Brain (organoid and tissue), 16 donors: ENCODE measurements at places on chromosomes 13 and 19.
A peak's percentile ranks its signal among the peaks of the same experiment; 100 is the strongest.

DNA sequence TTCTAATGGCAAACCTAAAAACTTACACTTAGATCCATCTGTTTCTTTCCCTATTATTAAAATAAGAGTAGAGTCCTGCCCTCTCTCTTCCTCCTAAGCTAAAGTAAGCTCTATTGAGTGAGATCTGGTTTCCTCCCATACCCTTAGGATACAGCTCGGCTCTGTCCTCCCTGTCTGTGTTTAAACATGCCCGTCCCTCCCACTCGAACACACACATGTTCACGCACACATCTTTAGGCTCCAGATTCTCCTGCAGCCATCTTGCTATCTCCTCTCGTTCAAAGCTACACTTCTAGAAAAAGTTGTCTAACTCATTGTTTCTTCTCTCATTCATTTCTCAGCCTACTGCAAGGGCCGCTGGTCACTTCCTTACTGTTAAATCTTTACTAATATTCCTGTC is 15.1 kb upstream of the CEBPG start:
- DNase-seq: no peak

DNA sequence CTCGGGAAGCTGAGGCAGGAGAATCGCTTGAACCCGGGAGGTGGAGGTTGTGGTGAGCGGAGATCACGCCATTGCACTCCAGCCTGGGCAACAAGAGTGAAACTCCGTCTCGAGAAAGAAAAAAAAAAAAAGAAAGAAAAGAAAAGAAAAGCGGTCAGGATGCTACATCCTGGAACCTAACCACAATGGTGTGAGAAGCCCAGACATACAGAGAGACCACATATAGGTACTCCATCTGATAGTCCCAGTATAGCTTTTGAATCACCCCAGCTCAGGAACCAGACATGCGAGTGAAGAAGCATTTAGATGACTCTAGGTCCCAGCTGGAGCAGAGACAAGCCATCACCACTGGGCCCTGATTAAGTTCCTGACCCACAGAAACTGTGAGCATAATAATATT is 3.2 kb downstream of the IFNL1 start:
- no peak for DNase-seq

DNA sequence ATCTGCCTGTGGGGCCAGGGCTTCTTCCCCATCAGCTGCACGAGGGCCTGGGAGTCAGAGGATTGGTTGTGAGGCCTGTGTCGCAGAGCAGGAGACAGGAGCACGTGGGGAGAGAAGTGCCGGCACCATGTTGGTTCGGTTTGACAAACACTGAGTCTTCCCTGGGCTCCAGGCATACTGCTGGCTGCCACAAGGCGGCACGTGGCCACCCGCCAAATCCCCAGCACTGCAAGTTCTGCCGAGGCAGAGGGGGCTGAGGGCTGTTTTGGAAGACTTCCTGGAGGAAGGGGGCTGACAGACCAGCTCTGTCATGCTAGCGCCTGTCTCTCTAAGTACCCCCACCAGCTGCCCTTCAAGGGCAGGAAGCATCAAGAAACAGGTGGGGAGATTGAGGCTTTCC is 9.5 kb downstream of the SHANK1 start:
- no peak for DNase-seq

DNA sequence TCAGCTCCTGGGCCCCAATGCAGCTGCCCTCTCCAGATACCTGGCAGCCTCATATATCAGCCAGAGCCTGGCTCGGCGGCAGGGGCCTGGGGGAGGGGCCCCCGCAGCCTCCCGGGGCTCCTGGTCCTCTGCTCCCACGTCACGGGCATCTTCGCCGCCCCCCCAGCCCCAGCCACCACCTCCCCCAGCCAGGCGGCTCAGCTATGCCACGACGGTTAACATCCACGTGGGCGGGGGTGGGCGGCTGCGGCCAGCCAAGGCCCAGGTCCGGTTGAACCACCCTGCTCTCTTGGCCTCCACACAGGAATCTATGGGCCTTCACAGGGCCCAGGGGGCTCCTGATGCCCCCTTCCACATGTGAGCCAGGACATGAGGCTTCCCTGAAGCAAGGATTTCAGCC is 10.8 kb downstream of the RPS16 start:
- no peak for DNase-seq

DNA sequence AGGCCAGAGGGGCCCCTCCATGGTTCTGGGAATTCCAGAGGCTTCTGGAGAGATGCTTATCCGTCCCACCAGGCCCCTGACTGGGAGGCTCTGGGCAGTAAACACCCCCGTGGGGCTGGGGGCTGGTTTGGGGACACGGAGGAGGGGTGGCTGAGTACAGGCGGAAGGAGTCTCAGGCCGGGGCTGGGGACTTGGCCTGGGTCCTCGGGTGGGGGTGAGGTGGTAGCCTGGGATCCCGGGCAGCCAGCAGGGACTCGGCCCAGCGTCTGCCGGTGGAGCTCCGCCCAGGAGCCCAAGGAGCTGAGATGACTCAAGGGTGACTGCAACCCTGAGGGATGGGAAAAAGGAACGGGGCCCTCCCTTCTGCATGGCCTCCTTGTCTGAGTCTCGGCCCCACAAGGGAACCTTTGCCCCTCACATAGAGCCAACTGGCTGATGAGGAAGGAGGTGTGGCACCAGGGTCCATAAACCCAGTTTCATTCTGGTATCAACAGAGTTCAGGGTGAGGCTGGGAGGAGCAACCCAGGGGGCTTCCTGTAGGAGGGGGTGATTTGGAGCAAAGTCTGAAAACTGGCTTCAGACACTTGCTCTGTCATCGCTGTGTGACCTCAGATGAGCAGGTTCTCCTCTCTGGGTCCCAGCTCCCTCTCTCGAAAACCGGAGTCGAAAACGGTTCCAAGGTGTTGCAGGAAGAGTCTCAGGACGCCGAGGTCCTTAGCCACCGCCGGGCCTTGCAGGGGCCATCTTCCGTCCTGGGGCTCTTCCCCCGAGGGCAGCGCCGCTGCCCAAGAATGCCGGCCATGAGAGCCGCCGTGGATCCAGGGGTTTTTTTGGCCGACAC is 809 bp downstream of the MISP start:
- no peak for DNase-seq

- no peak for DNase-seq
Observed at GRCh38 chr19:3580156-3580934, 4.9 kb upstream of the GIPC3 start.

- peak; percentile 70 for DNase-seq
Observed at GRCh38 chr13:38582133-38582532, 104.7 kb upstream of the FREM2 start.

- DNase-seq: no peak
Observed at GRCh38 chr19:1256646-1257474, 8.5 kb downstream of the MIDN start.

DNA sequence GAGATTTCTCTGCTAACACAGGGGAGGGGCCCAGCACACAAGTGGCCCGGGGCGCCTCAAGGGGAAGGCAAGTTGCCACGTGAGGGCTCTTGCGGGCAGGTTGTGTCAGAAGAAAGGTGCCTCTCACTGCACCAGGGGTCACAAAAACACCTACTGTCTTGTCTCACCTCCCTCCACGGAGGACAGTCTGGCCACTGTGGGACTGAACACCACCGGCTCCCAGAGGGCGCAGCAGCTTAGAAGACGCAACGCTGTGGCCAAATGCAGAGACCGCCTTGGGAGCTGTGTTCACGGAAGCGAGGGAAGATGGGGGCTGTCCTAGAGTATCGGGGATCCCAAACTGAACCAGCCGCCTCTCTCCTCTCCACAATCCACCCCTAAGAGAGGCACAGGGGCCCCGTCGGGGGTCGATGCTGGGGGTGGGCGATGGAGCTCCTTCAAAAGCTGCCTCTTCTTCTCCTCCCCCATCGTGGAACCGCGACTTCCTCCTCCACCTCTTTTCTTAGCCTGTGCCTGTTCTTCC is 177.5 kb downstream of the FOXO1 start:
- DNase-seq: no peak

GRCh38 chr13:98521461-98522247 is 55.3 kb downstream of the STK24 start:
- DNase-seq: no peak

DNA sequence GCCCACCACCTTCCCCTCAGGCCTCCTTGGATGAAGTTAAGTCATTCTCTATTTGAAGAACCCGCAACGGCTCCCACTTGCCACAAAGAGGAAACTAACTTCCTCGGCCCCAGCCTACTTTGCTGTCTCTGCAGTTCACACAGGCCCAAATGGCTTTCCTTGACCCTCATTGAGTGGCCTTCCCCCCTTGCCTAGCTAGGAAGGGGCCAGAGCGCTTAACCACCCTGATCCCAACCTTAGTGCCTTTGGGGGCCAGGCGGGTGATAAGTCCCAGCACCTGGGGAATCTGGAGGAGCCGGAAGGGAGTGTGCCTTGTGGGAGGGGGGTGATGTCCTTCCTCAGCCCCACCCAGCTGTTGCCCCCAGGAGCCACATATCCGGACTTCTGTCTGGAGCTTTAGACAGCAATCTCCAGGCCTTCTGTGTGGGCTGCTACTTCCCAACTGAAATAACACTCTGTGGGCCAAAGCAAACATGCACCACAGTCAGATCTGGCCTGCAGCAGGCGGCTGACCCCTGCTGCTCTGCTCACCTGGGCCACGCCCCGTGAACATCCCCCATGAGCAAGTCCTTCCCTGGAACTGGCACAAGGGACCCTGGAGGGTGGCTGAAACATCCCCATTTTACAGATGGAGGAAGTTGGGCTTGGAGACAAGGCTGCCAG is 10.5 kb downstream of the NECTIN2 start:
- DNase-seq: no peak

DNA sequence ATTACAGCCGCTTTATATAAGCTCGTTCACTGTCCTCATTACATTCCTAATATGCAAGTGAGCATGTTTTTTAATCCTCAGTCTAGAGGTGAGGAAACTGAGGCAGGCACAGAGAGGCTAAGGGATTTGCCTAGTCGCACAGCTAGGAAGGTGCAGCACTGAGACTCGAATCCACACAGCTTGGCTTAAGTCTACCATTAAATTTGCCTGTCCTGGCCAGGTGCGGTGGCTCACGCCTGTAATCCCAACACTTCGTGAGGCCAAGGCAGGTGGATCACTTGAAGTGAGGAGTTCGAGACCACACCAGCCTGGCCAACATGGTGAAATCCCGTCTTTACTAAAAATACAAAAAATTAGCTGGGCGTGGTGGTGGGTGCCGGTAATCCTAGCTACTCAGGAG is 8.0 kb downstream of the RPS16 start:
- DNase-seq: no peak

GRCh38 chr13:48398450-48399095 is 14.3 kb downstream of the LPAR6 start:
- no peak for DNase-seq

- peak; percentile 26 for DNase-seq
Observed at GRCh38 chr13:112928972-112929782, 39.8 kb upstream of the MCF2L start.

GRCh38 chr19:941292-942132 is 15.7 kb downstream of the ARID3A start:
- DNase-seq: no peak

DNA sequence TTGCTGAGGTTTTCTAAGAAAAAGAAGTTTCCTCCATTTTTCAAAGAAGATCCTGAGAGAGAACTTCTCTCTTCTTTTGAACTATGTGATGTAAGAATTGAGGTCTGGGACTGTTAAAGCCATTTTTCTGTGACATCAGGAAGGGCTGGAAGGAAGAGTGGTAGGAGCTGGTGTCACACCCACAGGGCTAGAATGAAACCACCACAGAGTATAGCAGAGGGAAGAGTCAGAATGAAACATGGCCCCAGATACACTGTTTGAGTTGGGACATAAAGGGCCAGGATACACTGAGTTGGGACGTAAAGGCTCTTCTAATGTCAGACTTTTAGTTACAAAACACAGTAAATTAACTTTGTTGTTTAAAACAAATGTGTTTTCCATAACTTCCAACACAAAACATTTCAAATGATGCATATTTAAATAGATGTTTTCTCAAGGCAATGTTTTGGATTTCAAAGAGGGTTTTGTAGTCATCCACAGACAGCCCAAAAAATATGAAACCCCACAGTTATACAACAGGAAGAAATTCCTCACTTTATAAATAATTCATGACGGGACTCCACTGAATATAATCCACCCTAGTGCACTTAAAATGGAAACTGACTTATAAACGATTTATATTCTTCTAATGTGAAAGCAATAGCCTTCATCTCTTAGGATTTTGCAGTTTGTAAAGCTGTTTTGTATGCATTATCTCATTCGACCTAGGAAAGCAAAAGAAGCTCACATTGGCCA is 72.5 kb downstream of the LIG4 start:
- DNase-seq: no peak

DNA sequence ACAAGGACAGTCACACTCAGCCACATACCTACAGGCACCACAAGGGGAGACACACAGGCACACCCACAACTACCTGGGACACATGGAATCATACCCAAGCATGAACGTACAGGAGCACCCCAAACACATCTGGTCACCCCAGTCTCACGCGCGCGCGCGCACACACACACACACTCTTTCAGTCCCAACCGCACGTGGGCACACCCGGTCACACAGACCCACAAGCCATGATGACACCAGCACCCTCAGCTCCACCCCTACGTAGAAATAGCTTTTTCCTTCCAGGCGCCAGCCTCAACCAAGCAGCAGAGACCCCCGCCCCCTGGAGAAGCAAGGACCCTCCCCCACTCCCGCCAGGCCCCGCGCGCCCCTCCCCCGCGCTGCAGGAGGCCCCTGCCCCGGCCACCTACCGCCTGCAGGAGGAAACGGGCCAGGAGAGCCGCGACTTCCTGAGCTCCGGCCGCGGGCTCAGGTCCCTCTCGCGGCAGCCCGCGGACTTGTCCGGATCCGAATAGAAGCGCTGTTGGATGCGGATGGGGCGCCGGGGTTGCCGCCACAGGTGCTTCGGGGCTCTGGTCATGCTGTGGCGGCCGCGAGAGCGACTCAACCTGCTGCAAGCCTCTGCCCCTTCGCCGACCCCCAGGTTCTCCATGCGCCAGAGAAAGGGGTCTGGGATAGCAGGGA is 6.4 kb upstream of the PDE4C start:
- DNase-seq: peak; percentile 80

DNA sequence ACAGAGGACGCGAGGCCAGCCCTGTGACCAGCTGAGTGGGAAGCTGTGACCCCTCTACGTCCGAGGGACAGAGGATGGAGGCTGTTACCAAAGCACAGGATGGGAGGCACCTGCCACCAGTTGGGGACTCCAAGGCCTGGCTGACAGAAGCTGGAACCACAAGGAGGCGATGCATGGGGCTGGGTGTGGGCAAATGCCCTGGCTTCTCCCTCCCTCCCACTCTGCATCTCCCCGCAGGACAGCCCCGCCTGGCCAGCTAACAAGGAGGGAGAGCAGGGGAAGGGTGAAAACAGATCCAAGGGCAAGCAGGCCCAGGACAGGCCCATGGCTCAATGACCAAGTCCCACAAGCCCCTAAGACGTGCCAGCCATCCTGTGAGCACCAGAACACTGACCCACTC is 28.6 kb downstream of the AKT2 start:
- DNase-seq: no peak

GRCh38 chr13:77696006-77696878 is 1.2 kb upstream of the SLAIN1 start:
- DNase-seq: peak; percentile 94
